ENCODE measurements at places on chromosomes 12 and 14. TPM values are rescaled to one million over a fixed set of nuclear protein-coding genes. Genes with fewer than 3 reads are reported as not detected.

The MYBPC1 gene
- total RNA-seq, result not detected

The NR1H4 gene
- not detected for total RNA-seq

The FGF23 gene
- not detected for total RNA-seq

The PRKAG1 gene
- total RNA-seq, result 101 TPM

The UNC79 gene
- total RNA-seq, result not detected

The RHEBL1 gene
- 5.2 TPM for total RNA-seq

The SRRM4 gene
- not detected for total RNA-seq

The SP7 gene
- total RNA-seq, result 0.10 TPM

The NYNRIN gene
- 0.03 TPM for total RNA-seq

The CCDC85C gene
- 48.7 TPM for total RNA-seq

The CIDEB gene
- total RNA-seq, result not detected

The HOXC4 gene
- 1.8 TPM for total RNA-seq

The MEG3 gene
- total RNA-seq, result not detected

The SRSF9 gene
- total RNA-seq, result 280 TPM

The INSM2 gene
- total RNA-seq, result 0.02 TPM

The CPNE6 gene
- total RNA-seq, result not detected

All from HT1080 (cell line).